H54 (cell line): ENCODE measurements at places on chromosomes 5 and 9.

GRCh38 chr5:74092766-74093165 is 466.8 kb downstream of the ARHGEF28 start:
- DNase-seq = no peak

DNA sequence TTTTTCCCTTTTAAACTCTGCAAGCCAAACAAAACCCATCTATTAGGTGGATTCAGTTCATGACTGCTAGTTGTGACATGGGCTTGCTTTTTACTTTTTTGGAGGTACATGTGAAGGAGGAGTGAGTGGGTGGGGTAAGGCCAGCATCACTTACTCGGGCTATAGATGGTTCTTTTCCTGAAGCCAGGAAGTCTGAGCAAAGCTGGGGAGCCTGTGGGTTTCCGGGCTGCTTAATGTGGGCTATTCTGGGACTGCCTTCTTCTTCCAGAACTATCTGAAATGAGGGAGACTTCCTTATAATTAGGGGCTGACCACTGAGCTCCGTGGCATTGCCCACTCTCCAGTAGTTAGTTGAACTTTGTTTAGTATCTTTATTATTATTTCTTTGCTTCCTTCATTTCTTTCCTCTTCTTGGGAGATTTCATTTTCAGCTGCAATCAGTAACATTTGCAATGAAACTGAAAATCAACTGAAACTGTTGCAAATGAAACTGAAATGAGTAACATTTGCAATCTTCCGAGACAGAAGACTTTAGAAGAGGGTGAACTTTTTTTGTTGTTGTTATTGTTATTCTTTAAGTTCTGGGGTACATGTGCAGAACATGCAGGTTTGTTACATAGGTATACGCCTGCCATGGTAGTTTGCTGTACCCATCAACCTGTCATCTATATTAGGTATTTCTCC is 204.9 kb downstream of the LRRC70 start:
- DNase-seq = no peak

DNA sequence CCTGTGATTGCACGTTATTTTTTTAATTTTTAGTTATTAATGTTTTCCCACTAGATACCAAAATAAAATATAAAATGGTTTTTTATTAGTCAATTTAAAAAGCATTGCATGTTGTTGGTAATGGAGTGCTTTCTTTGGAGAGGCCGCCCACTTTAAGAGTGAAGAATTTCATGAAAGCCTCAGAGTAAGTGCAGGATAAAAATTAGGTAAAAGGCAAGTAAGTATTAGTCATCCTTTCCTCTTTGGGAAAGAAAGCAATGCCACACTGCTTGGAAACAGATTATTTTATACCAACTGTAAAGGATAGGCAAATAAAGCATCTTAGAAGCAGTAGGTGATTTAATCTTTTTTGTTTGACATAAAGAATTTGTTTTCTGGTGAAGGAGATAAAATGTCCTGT is 62.9 kb downstream of the HSD17B4 start:
- no peak for DNase-seq

- DNase-seq = no peak
Measured at GRCh38 chr5:179124853-179125788, 64.9 kb downstream of the ZNF354C start.

- DNase-seq = no peak
Measured at GRCh38 chr5:102875721-102876123, 120.6 kb downstream of the PAM start.

DNA sequence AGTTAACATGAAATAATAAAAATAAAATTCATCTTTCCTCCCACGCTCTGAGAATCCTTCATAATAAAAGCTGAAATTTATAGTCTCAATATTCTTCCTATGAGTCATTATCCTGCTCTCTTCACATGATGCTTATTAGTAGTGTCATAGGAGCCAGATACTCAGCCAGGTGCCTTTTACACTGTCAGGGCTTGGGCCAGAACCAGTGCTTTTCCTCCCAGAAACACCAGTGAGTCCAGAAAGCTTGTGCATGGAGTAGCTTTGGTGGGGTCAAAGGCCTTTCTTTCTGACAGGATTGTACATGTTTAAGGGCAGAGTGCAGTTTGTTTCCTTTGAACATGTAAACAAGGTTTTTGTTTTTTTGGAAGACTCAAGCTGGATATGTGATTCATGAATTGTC is 6.8 kb downstream of the LSM11 start:
- peak; percentile 52 for DNase-seq

GRCh38 chr5:1190837-1191239 is 10.6 kb upstream of the SLC6A19 start:
- DNase-seq = no peak

- peak; percentile 77 for DNase-seq
Measured at GRCh38 chr9:96222132-96222531, 79.8 kb downstream of the HSD17B3 start.

DNA sequence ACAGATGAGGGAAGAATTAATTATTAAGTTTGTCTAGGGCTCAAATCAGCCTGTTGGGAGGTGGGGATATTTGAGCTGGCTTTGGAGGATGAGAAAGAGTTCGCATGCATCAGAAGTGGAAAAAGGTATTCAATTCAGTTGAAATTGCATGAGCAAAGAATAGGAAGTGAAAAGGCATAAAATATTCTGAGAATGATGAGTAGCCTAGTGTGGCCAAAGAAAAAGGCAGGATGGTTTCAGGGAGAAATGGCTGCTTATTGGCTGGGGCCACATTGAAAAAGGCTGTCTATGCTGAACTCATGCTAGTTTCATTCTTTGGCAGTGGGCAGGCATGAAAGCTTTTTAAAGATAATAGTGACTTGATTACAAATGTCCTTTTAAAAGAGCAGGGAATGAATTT is 235.4 kb upstream of the RIOK2 start:
- DNase-seq = no peak

GRCh38 chr5:142181096-142181495 is 72.5 kb downstream of the NDFIP1 start:
- no peak for DNase-seq

DNA sequence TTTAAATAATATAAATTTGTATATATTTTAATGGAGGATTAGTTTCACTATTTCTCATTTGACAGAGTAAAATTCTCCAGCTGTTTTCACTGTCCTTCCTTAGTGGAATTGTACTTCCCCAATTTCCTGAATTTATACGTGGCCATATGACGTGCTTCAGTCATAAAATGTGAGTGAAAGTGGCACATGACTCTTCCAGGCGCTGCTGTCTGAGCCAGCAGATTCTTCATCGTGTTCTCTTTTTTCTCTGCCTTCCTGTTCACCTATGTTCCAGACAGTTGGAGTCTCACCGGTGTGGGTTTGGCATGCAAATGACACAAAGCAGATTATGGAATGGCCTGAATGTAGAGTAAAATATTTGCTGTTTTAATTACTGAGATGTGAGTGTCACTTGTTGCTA is 684.1 kb downstream of the SEMA5A start:
- DNase-seq = no peak

GRCh38 chr5:124570285-124571035 is 176.0 kb downstream of the ZNF608 start:
- DNase-seq = no peak

DNA sequence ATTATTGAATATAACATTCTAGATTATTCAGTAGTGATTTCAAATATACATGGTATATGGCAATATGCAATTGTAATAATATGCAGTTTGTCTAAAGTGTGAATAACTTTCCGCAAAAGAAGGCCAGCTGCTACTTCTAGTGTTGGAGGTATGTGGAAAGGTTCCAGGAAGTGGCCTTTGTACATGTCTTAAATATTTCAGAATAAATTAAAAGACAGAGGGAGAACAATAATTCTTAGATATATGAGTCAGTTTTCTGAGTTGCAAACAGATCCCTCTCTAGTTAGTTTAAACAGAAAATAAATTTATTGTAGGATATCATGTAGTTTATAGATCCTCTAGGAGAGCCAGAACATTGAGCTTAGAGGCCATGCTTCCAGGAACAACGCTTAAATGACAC is 210.8 kb upstream of the ELL2 start:
- DNase-seq = no peak

DNA sequence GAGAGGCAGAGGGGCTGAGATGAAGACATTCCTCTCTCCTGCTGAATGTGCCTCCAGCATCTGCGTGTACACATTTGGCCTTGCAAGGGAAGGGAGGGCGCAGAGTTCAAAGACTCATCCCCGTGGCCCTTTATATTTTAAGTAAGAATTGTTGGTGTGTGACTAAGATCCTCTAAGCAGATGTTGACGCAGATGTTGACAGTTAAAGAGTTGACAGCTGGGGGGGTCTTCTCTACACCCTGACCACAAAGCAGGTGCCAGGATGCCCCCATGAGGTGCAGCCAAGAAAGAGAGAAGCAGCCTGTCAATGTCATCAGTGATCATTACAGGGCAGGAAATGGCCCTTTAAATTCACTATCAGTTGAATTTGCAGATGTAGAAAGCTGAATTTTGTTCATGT is 262.9 kb downstream of the IRX1 start:
- no peak for DNase-seq

GRCh38 chr5:125891061-125891725 is 532.0 kb upstream of the GRAMD2B start:
- no peak for DNase-seq

GRCh38 chr5:113487416-113487780 is 855 bp downstream of the MCC start:
- DNase-seq = no peak

- DNase-seq = no peak
Measured at GRCh38 chr5:90877049-90877448, 318.5 kb downstream of the ADGRV1 start.

GRCh38 chr5:160188141-160189015 is 40.9 kb upstream of the FABP6 start:
- no peak for DNase-seq

DNA sequence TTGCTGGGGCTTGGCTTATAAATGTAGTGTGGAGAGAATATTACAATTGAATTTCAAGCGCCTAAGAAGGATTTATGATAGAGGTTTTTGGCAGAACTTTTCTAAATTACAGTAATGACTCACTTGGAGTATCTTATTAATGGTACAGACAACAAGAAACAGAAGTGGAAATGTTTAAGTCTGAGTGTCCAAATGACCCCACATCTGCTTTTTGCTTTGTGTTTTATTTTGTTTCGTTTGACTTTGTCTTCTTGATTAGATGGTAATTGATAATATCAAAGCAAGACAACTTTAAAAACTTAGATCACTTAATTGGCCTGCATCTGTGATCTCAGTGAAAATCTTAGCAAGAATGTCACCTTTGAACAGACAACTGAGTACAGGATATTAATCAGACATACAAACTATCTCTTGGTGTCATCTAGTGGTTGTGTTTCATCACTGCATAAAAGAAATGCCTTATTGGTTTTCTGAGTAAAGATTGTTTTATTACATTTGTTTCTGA is 577.4 kb downstream of the ISL1 start:
- no peak for DNase-seq

DNA sequence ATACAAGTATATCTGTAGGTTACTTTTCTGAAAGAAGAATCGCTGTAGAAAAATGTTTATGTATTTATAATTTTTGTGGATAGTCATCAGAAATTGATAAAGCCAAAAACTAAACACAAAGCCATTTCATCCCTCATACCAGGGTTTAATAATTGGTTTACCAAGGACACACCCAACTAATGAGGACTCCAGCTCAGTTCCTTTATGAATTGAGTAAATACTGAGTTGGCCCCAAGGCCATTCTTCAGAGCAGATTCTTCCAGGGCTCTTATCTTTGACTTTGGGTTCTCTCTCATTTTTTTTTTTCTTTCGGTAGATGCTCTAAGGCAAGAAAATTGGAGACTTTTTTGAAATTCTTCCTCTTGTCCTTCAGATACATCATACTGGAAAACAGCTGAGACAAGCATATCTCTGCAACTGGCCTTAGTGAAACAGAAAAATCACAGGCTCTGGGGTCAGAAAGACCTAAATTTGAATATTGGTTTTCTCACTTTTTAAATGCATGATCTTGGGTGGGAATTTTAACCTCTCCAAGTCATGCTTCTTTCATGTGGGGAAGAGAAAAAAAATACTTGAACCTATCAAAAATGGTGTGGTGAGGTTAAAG is 401.8 kb downstream of the ARHGEF28 start:
- no peak for DNase-seq

DNA sequence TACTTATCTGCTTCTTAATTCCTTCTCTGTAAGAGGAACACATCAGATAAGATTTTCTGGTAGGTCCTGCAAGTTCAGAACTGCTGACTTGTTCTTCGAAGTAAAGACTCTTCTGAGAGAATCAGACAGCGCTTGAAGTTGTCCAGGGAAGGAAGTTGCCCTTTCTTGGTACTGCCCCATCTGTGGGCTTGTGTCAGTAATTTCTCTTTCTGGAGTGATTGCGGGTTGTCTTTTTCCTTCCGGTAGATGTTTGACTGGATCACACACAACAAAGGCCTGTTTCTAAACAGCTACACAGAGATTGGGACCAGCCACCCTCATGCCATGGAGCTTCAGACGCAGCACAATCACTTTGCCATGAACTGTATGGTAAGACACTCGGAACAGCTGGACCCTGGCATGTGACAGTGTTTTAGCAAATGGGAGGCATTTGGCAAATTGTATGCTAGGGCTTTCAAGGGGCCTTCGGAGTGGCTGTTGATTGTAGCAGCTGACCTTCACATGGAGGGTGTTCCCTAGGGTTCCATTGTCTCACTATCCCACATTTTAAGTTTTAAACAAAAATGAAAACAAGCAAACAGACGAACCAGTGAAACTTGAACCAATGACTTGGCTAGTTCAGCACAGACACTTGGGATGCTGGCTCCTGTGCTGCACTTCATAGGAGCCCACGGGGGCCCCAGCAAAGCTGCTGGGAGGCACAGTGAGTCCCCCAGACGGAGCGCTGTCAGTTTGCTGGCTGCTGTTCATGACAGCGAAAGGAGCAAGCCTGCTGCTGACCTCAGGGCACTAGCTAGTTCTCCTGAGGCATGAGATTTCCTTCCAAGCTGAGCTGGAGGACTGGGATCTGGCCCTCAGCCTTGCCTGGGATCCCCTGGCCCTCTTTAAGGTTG is 149.9 kb downstream of the TRIO start:
- no peak for DNase-seq

- no peak for DNase-seq
Measured at GRCh38 chr9:95796029-95796428, 79.5 kb upstream of the ERCC6L2 start.

DNA sequence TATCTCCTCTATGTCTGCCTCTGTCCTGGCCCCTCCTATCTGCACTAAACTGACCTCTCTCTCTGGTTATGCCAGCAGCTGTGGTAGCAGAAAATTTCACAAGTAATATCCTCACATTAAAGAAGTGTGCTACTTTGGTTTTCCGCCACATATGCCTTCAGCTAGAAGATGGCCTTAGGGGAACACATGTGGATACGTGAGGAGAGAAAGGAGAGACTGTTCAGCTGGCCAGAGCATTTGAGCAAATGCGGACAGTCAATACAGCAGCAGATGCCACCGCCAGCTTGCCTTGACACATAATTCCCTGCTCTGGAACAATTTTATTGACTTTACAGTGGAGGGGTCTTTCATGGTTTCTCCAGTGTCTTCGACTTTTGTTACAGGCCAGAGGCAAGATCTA is 434.6 kb downstream of the TAF11L14 start:
- no peak for DNase-seq

DNA sequence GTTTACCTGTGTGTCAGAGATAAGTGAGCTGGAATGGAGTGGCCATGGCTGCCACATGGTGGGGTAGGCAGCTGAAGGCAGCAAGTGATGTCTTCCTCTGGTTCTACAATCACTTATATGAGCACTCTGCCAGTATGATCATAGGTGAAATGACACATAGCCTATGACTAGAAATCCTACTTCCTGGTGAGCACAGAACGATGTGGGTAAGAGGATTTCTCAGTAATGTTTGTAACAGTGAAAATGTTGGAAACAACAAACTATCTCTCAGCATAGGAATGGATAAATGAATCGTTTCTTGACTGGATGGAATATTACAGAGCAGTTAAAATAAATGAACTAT is 187.0 kb upstream of the S1PR3 start:
- peak; percentile 30 for DNase-seq
